ENCODE measurements at places on chromosomes 12 and 14.

GRCh38 chr12:117236456-117237001 lies 46.3 kb upstream of the FBXO21 start:
- DNase-seq = peak; percentile 90

DNA sequence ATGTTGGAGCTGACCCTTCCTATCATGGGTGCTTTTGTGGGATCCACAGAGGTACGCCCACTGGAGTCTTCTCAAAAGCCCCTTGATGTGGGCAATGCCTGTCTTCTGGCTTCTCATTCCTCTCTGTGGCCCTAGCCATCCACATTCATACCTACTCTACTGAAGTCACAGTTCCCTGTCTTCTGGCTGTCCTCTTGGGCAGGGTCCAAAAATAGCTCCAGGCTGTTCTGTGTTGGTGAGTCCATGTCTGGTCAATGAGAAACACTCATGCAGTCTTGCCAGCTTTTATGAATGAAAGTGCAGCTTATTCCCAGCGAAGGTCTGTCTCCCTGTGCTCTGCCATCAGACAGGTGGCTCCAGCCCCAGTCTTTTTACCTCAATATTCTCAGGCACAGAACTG lies 135.9 kb upstream of the MDM1 start:
- no peak for DNase-seq

DNA sequence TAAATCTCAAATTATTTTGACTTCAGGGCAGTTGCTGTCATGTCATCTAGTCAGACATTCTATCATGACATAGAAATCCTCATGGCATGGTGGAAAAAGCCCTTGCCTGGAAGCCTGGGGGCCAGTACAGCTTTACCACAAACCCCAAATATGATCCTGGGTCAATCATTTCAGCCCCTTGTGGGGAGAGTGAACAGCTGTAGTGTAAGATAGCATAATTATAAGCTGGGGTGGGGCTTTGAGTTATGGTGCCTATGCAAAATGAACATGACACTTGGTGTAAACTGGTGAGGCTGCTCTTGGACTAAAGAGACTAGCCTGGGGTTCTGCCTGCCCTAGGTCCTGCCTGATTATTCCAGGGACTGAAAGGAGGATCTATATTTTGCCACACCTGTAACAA lies 207.7 kb upstream of the DDHD1 start:
- DNase-seq = no peak

- DNase-seq = peak; percentile 16
Observed at GRCh38 chr12:98645572-98646067, 530 bp downstream of the APAF1 start.

GRCh38 chr12:4763549-4763948 lies 43.3 kb downstream of the GALNT8 start:
- no peak for DNase-seq

DNA sequence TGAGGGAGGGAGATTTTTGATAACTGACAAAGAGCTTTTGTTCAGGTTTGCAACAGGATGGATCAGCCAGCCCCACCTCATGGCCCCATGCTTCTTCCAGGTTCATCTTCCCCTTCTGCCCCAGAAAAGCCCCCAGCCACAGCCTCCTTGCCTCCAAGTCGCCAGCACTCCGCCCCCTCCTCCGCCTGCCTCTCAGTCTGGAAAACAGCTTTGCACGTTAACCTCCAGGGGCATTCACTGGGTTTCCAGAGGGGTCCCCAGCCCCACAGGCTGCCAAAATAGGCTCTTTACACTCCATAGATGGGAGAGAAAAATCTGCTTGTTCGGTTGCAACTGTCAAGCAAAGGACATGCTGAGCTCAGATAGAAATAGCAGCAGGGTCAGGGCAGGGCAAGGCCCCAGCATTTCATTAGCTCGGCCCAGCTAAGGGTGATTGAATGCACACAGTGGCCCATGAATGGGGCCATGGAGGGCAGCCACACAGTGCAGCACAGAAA lies 253.6 kb downstream of the ZFP36L1 start:
- DNase-seq = no peak

DNA sequence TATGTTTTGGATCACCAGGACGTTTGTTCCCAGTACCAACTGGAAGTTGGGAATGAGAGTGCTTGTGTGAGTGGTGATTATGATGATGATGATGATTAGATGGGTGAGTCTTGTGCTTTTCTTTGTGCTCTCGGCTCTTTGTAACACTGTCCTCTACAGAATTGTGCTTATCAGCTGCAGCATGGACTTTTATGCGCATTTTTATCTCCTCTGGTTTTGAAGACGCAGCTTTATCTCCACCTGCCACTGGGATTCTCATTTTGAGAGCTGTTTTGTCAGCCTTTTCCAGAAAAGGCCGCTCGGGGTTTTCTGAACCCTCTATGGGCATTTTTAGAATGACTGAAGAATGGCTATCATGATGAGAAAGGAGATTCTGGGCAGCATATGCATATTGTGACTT lies 11.5 kb upstream of the KANSL2 start:
- DNase-seq = no peak

- DNase-seq = no peak
Observed at GRCh38 chr12:4439736-4440135, 5.9 kb downstream of the FGF6 start.

GRCh38 chr12:31106101-31106803 lies 32.6 kb downstream of the DDX11 start:
- DNase-seq = no peak

- DNase-seq = peak; percentile 63
Observed at GRCh38 chr12:6871052-6871957, 1.8 kb downstream of the SPSB2 start.

GRCh38 chr14:102500713-102501112 lies 8.9 kb downstream of the ANKRD9 start:
- DNase-seq = no peak

DNA sequence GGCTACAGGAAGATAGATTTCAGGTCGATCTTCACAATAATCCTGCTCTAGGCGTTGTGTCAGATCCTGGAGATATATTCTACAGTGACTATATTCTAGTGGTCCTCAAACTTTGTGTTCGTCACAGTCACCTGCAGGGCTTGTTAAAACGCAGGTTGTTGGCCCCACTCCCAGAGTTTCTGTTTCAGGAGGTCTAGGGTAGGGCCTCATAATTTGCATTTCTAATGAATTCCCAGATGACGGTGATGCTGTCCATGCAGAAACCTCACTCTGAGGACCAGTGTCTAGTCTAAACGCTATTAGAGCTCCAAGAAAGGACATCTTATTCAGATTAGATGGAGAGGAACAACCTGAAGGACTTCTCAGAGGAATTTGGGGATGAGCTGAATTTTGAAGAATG lies 13.2 kb upstream of the SLC6A13 start:
- no peak for DNase-seq
